GM13976 (cell line): ENCODE measurements at places on chromosomes 7 and 10.

DNA sequence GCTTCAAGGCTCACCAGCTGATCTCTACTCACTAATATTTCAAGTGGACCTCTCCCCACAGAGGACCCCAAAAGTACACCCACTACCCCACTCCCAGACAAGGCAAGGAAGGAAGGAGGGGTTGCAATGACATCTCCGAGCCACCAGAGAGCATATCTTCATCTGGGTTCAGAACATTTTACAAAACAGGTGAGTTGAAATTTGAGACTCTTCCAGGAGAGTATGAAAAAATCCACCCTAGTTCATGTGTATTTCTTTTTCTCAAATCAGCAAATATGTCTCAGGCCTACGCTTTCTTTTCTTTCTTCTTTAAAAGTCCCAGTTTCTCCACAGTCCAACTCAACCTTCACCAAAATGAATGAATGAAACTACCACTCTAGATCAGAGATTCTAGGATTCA is 61.9 kb downstream of the SGMS1 start:
- peak; percentile 51 for DNase-seq

GRCh38 chr7:151191544-151191943 is 4.5 kb upstream of the ASB10 start:
- DNase-seq: no peak

- no peak for DNase-seq
These were observed 48.1 kb downstream of the INSYN2A start for GRCh38 chr10:127148066-127148932.

DNA sequence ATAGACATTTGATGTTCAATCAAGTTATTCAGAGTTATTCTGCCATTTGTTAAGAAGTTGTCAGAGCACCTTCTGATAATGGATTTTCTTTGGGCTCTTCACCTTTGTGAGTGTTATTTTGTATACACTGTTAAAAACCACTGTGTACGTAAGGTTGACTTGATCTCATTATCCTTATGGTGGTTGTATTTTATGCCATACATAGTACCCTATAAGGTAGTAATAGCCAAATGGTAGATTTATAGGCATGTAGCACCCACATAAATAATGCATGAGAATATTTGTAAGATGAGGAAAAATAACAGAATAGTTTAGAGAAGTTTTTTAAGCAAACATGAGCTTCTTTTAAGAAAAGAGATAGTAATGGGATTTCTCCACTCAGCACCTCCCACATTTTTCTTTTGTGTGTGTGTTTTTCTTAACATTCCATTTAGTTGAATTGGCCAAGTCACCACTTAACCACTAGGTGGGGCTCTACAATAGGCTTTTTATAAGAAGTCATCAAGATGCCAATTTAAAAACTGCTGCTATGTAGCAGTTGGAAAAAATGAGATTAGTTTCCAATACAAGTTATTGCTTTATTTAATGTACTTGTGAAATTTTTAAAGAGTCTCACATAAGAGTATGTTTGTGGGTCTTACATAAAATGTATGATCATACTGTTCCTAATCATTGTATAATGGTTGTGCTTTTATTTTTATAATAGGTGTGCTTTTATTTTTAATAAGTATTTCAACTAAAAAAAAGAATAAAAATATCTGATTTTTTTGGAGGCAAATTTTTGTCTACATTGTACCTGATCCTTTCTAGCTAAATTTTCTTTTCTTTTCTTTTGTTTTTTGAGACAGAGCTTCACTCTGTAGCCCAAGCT is 41.1 kb upstream of the STMP1 start:
- peak; percentile 37 for DNase-seq

DNA sequence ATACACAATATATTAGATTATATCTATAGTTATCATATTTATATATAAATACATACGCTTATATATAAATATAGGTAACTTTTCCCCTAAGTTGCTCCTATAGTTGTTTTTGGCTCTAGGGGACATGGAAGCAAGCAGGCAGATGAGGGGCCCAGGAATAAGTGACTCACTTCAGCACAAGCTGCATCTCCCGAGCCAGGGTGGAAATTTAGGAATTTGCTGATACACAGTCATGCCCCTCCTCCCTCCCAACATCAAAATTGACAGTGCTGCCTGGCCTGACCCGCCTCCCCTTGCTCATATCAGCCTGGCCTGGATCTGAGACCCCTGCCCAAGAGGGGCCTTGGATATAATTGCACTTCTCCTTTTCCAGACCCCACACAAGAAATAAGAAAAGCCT is 33.8 kb downstream of the MKI67 start:
- DNase-seq: no peak
